Neural progenitor cell (in vitro differentiated cells): ENCODE measurements at places on chromosomes 5 and 9.

GRCh38 chr5:36389245-36389644 is 87.5 kb upstream of the RANBP3L start:
- no peak for DNase-seq

GRCh38 chr9:7058473-7058872 is 300.7 kb downstream of the KDM4C start:
- DNase-seq: no peak

DNA sequence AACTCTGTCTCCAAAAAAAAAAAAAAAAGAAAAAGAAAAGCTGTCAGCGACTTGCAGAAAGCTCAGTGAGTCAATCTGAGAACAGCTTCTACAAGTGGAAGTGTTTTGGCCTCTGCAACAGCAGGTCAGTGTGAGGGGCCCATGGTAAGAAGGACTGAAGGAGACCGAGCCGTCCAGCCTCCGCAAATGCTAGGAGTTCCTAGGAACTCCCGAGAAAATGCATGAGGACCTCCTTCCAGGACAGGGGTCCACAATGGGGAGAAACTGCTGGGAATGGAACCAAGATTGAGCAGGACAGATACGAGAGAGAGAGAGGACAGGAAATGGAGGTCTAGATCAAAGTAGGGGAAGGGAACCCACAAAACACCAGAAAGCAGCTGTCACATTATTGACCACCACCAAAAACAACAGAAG is 180.5 kb downstream of the CRB2 start:
- DNase-seq: no peak

DNA sequence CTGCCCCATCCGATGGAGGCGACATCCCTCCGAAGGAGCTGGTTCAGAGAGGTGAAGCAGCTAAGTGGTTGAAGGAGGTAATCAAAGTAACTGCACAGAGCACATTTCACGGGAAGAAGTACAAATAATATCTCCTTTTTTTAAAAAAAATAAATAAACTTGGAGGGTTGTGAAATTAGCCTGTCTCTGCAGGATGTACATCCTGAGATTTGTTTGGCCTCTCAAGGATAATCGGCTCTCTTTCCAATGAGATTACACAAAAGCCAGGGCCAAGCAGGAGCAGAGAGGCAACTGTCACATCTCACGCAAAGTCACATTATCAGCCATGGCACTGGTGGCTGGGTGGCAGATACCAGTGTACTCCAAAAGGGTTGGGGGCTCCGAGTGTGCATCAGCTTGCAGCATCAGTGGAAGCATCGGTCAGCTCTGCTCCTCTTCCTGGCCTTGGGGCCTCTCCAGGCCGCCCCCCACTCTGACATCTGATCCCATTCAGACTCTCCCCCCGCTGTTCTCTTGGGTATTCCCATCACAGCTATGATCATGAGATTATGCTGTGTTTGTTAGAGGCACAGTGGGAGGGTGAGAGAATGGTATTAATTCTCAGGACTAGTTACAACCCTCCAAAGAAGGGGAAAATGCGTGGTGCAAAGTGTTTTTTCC is 109.9 kb downstream of the UGCG start:
- peak; percentile 50 for DNase-seq

DNA sequence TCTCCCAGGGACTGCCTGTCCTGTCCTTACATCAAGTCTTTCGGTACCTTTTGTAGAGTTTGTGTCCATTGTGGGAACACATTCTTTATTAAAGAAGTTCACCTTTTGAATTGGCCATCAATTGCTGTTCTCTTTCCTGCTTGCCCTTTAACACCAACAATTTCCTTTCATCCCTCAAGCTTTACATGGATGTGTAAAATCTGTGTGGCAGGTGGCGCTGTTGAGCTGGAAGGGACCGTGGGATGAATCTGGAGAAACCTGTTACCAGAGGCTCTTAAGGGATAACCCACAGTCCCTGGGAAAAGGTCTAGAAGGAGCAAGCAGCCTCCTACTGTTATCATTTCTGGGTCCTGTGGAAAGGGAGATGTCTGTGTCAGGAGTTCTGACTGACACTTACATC is 7.9 kb upstream of the ZFP62 start:
- DNase-seq: peak; percentile 90

DNA sequence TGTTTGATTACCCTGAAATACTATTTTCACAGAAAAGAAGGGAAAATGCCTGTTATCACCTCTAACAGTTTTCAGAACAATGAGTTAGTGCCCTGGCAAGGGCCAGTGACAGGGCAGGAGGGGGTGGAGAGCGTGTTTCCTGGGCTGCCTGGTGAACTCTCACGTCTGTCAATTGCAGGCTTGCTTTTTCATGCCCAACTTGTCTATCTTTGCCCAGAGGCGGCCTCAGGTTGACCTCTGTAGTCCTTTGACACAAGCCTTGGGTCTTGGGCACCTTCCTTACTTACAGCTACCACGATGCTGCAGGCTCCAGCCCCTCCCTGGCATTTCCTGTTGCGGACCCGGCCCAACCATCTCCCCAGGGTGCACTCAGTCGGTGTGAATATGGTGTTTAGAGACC is 2.2 kb upstream of the CEL start:
- no peak for DNase-seq

GRCh38 chr5:180216646-180217171 is 7.7 kb upstream of the RASGEF1C start:
- no peak for DNase-seq

GRCh38 chr9:105151686-105151995 is 92.8 kb upstream of the SLC44A1 start:
- no peak for DNase-seq

DNA sequence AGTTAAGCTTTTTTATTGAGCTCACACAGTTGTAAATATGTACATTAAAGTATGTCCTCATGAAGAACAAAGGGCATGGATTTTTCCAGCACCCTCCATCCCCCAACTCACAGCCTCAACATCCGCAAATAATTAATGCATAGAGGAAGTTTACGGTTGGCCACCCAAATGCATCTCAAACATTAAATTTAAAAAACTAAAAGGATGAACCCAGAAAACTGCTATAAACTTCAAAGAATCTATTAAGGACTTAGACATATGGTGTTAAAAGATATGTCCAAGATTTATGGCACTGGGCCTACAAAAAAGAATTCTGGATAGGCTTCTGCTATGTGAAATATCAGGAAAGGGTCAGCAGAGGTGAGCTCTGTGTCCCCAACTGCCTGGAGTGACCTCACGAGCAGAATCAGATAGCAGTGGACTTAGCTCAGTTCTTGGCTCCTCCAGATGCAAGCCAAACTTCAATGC is 54.0 kb upstream of the TNC start:
- no peak for DNase-seq

DNA sequence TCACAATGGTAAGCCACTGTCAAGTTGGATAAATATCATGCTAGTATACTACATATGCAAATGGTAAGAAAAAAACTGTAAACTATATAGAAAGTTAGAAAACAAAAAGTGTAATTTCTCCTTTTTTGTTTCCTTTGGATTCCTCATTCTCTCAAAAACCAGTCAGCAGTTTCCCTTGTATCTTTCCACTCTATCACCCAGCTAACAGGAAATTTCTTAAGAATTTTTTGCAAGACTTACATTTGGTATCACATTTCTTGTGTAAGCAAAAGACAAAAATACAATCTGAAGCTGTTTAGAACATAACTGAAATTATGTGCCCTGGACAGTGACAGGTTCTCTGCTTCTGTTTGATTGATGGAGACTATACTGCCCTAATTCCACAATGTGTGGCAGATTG is 25.2 kb upstream of the MSH3 start:
- DNase-seq: no peak

DNA sequence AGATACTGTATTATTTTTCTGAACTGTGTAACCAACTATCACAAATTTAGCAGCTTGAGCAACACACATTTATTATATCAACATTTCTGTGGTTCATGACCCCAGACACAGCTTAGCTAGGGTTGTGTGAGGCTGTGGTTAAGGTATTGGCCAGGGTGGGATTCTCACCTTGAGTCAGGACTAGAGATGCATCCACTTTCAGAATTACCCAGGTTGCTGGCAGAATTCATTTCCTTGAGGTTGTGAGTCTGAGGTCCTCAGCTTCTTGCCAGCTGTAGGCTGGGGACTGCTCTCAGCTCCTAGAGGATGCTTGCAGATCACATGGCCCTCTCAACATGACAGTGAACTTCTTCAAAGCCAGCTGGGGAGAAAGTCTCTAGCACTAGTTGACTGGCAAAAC is 122.5 kb upstream of the RASGRF2 start:
- DNase-seq: no peak

- DNase-seq: no peak
Observed at GRCh38 chr9:137813167-137813566, 64.4 kb upstream of the CACNA1B start.

DNA sequence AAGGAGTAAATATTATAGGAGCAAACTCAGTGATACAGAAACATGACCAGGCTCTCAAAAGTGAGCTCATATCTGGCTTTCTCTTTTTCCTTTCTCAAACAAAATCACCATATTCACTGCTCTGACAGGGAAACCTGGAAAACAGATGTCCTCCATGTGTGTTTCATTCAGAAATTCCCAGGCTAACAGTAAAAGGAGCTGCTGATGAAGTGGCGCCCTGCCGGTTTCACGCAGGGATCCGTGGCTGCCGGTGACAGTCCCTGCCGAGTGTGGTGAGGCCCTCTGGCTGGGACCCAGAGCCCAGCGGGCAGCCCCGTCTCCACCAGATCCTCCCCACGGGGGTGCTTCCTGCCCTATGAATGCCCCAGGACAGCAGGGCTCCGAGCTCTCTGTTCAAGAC is 208.1 kb downstream of the GNA14 start:
- DNase-seq: peak; percentile 51

DNA sequence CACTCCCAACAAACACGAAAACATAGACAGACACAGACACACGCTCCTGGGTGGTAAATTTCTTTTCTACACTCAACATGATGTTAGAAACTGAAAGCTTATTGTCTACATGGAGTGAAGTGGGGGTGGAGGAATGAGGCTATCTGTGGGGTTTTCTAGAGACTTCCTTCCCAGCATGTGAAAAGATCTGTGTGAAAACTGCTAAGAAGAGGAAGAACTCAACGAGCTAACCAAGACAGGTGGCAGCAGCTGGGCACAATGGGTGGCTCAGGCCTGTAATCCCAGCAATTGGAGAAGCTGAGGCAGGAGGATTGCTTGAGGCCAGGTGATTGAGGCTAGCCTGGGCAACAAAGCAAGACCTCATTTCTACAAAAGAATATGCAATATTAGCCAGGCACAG is 7.6 kb downstream of the FYB1 start:
- DNase-seq: no peak

DNA sequence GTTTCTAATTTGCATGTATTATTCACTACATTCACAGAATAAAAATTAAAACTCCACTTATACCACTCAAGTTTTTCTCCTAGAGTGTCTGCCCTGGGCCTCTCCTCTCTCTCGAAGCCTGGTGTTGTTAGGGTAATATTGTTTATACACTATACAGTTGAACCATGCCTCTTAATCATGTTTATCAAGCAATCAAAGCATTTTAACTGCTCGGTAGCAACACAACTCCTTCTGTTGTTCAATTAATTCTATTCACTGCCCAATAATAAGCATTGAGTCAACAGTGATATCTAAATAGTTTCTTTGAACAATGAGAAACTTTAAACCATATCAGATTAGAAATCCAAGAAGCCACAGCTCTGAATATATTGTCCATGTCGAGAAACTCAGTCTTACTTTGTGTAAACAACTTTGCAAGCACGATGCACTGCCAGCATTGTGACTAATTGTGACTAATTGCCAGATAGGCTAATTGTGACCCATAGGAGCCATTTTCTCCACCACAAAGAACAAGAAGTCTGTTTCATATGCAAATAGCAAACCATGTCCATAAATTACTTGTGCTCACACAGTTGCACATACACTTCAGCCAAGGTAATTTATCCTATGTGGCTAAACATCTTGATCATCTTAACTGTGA is at the start of gene DNAH5:
Gene DNAH5 (minus strand): TSS at position 129 of the 640 bp plus-strand sequence. CDS start 250 bp downstream, outside the sequence.
- DNase-seq: no peak

DNA sequence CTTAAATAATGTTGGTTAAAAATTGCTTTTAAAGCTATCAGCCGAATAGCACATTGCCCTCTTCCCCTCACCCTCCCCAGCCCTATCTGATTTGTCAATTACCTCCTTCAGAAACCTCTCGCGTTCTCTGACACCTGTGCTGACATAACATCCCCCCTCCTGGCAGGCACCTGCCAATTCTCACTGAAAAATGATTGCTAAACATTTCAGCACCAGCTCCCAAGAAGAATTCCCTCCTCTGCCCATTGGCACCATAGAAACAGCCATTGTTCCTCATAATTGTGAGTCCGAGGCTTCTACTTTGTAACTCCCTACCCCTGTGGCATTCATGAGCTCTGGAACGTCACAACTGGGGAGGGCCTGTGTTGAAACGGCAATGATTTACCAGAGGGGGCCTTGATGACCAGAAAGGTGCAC is 20.2 kb downstream of the CDH6 start:
- no peak for DNase-seq

DNA sequence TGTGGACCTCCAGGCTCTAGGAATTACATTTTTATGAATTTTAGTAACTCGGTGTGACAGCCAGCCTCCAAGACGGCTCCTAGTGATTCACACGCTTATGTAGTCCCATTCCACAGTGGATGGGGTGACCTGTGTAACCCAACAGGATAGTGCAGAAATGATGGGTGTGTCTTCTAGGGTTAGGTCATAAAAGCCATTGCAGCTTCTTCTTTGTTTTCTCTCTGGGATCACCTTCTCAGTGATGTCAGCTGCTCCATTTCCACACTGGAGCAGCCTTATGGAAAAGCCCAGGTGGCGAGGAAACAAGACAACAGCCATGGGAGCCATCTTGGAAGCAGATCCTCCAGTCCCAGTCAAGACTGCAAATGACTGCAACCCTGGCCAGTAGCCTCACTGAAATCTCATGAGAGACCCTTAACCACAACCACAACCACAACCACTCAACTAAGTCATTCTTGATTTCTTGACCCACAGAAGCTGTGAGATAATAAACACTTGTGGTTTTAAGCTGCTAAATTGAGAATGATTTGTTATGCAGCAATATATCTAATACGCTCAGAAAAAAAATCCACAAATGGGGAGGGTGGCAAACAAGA is 5.1 kb upstream of the GNPDA1 start:
- no peak for DNase-seq

- no peak for DNase-seq
Observed at GRCh38 chr5:93279296-93279963, 301.6 kb downstream of the NR2F1-AS1 start.
